A549 treated with CpdA at 1 μM for 4 hours (cell line): ENCODE measurements at places on chromosomes 5 and 9. TPM values are rescaled to one million over a fixed set of nuclear protein-coding genes. Genes with fewer than 3 reads are reported as not detected.

The SPARC gene
- total RNA-seq, result 15.0 to 28.3 TPM (median 21.6 TPM) in 5 replicates

The GIN1 gene
- total RNA-seq, result 3.9 to 6.4 TPM (median 4.3 TPM) in 5 replicates

The SV2C gene
- total RNA-seq, result not detected in 5 replicates

The TPM2 gene
- total RNA-seq, result 578 to 668 TPM (median 633 TPM) in 5 replicates
